ENCODE measurements at places on chromosomes 3 and 15.

DNA sequence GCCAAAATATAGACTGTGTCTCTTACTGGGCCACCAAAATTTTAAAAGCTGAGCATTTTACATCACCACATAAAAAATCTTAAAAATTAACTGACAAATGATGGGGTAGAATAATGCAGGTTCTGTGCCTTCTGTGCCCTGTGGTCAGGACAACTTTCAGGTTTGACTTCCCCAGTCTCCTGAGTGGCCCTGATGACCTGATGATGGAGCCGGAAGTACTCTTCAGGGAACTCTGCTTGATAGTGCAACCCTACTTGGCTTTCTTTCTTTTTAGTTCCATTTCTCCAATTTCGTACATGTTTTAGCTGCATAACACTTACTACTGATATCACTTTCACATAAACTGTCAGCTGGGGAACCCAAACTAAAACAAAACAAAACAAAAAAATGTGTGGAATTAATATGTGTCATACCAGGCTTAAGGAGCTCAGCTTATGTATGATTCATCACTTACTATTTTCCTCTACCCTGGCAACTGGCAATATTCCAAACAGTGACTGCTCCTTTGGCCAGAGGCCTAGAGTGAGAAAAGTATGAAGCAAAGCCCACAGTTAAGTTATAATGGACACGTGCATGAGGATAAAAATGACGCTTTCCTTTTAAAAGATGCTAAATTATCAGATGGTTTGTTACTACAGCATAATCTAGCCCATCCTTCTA is 194.3 kb downstream of the BCHE start:
- DNase-seq: no peak

GRCh38 chr3:37620071-37620635 is 241.5 kb upstream of the CTDSPL start:
- DNase-seq: no peak

GRCh38 chr3:64801856-64802255 is 114.1 kb upstream of the ADAMTS9 start:
- DNase-seq: no peak

GRCh38 chr3:177474652-177475355 is 277.5 kb upstream of the TBL1XR1 start:
- DNase-seq: no peak

DNA sequence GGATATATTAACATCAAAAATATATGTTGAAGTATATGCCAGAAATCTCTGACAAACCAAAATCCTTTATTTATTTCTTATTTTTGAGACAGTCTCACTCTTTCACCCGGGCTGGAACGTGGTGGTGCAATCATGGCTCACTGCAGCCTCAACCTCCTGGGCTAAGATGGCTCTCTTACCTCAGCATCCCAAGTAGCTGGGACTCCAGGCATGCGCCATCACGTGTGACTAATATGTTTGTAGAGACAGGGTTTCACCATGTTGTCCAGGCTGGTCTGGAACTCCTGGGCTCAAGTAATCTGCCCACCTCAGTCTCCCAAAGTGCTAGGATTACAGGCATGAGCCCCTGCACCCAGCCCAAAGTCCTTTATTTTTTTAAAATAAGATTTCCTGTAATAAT is 11.9 kb downstream of the FAIM start:
- DNase-seq: no peak

- no peak for DNase-seq
Observed at GRCh38 chr15:22850055-22850454, 11.6 kb downstream of the NIPA2 start.

DNA sequence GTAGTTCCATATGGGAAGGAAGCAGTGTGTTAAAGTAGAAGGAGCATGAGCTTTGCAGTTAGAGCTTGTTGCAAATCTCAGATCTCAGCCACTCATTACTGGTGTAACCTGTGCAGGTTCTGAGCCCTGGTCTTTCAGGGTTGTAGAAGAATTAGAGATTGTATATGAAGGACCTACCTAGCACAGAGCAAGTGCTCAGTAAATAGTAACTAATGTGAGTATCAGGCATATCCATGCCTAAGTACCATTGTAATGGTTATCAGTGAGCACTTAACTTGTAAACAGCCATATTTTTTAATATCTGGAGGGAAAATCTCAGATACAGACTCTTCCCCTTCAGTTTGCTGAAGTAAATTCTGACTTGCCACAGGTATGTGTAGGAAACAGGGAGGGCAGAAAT is 59.3 kb downstream of the MAP6D1 start:
- DNase-seq: no peak

GRCh38 chr3:184559336-184559735 is 2.2 kb upstream of the EPHB3 start:
- DNase-seq: no peak

Measured in hematopoietic multipotent progenitor cell treated with erythropoietin and hydrocortisone succinate and interleukin-3 and kit ligand, for 17 days (in vitro differentiated cells).